ENCODE measurements at places on chromosomes 12 and 14. TPM values are rescaled to one million over a fixed set of nuclear protein-coding genes. Genes with fewer than 3 reads are reported as not detected.

CLEC4A gene
- 3.0 TPM for total RNA-seq

GPR68 gene
- 0.84 TPM for total RNA-seq

DNA sequence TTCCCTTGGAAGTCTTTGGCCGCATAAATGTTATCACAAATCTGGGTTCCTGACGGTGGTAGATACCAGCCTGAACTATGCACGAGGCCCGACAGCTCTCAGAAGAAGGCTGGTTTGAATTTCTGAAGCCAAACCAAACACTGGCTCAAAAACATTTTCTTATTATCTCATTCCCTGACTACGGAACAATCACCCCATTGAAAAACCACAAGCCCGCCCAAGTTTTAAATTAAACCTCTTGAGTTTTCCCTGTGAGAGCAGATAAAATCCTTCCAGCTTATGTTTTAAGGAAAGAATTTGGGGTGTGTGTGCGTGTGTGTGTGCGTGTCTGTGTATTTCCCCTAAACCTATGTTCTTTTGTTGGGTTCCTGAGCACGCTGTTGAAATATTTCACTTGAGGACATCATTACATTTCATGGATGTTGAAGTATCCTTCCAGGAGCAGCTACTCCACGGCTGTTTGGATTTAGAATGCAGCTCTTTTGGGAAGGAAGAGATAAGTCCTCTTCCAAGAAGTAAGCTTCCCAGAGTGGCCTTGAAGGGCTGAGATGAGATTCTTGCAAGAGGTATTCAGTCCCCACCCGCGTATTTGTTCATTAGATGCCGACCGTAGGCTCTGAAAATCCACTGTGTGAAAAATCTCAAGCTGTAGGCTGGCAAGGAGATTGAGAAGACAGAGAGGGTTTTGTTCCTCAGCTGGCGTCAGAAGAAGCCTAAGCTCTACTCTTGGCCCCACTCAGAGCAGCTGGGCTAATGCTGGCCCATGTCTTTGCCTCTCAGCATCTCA, 131.0 kb upstream of the NCOR2 start:
- no peak for DNase-seq

CLEC9A gene
- total RNA-seq: 0.42 TPM

SCAF11 gene
- 167 TPM for total RNA-seq

- no peak for DNase-seq
These were observed 473.1 kb downstream of the ATP23 start for GRCh38 chr12:58414398-58414871.

DNA sequence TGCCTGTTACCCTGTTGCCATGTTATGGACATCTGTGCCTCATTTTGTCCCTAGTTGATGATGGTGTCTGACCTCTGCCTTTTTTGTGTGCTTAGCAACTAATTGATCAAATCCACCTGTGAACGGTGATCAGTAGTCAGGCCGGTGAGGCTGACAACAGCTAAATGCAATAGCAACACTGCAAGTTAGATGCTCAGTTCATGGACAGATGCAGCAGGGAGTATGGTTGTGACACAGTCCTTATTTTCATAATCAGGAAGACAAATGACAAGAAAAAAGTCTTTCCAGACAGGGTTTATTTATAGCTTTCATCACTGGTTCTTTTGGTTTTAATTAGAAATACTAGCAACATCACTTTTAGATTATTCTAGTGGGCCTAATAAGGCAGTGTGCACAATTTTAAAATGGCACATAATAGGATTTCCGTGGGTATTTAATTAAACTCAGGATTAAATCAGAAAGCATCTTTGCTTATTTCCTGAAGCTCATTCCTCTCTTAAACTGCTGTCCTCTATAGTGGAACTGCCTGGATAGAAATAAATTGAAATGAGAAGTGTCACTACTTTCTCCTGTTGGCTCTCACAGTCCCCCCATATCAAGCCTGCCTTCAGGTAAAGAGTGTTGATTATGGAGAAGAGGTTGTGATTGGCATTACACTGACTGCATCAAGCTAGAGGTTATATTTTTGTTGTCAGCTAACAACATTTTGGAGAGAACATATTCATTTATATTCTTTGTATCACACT, 281.1 kb upstream of the NAV3 start:
- no peak for DNase-seq

DNA sequence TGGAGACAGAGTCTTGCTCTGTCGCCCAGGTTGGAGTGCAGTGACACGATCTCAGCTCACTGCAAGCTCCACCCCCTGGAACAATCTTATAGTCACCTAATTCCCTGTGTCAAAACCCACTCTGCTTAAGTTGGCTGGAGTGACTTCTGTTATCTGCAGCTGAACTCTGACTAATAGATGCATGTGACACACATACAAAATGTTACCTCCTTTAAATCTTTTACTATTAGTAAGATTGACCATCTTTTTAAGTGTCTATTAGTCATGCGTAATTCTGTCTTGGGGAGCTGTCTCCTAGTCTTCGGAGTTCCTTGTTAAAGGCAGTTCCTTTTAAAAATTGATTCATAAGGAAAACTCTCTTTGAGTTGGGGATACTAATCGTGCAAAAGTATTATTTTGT, 7.4 kb downstream of the IFI27L1 start:
- DNase-seq: no peak

GRCh38 chr14:50347521-50347920, 35.4 kb downstream of the DMAC2L start:
- no peak for DNase-seq
